ENCODE measurements at places on chromosomes 5 and 9.
A peak's percentile ranks its signal among the peaks of the same experiment; 100 is the strongest.

- DNase-seq = no peak
Observed at GRCh38 chr9:401223-401622, 186.6 kb downstream of the DOCK8 start.

- no peak for DNase-seq
Observed at GRCh38 chr9:75964427-75964826, 74.0 kb downstream of the PCSK5 start.

- no peak for DNase-seq
Observed at GRCh38 chr5:143041461-143041860, 271.3 kb downstream of the ARHGAP26 start.

GRCh38 chr9:129669141-129669718 is 3.8 kb downstream of the PRRX2 start:
- DNase-seq = no peak

- no peak for DNase-seq
Observed at GRCh38 chr5:1000329-1000728, 8.3 kb upstream of the NKD2 start.

- no peak for DNase-seq
Observed at GRCh38 chr5:26568316-26568715, 470.1 kb downstream of the CDH9 start.

DNA sequence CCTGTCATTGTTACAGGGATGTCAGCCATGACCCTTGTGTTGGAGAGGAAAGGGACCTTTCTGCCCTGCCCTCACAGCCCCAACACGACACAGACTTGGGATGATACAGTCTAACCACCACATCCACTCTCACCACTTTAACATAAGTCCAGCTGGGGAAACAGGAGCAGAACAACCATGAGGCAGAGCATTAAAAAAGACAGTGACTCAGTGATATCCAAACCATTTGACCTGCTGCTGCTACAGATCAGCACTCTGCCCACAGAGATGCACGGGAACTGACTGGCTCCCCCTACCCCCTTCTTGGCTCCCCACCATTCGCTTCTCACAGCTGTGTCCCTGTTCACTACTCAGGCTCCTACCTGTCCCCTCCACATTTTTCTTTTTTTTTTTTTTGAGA is 458.6 kb downstream of the ZNF608 start:
- no peak for DNase-seq

DNA sequence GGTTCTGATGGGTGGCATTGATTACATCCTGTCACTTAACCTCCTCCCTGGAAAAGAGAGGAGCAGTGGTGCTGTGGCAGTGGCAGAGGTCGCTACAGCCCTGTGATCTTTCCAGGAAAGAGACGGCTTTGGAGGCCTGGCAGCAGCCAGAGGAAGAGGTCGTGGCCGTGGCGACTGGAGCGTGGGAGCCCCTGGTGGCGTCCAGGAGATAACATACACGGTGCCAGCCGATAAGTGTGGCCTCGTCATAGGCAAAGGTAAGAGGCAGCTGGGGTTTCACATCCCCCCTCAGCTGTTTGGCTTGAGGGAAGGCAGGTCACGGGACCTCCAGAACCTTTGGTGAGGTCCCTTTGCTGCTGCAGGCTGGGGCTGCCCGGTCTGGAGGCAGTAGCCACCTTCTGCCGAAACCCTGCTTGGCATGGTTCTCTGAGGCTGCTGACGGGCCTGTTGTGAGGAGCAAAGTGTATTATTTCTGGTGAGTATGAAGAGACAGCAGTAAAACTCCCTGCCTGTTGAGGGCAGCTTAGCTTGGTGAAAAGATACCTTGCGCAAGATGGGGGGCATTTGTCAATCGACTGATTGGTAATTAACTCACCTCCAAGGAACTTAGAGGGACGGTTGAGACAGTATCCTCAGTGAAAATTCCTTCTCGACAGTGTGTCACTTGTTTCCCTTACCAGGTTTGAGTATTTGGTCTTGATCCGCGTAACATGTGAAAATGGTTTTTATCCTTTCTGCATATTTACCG is 38.0 kb upstream of the PRDM12 start:
- no peak for DNase-seq

- DNase-seq = peak; percentile 40
Observed at GRCh38 chr5:170266570-170267381, 30.8 kb downstream of the LCP2 start.

DNA sequence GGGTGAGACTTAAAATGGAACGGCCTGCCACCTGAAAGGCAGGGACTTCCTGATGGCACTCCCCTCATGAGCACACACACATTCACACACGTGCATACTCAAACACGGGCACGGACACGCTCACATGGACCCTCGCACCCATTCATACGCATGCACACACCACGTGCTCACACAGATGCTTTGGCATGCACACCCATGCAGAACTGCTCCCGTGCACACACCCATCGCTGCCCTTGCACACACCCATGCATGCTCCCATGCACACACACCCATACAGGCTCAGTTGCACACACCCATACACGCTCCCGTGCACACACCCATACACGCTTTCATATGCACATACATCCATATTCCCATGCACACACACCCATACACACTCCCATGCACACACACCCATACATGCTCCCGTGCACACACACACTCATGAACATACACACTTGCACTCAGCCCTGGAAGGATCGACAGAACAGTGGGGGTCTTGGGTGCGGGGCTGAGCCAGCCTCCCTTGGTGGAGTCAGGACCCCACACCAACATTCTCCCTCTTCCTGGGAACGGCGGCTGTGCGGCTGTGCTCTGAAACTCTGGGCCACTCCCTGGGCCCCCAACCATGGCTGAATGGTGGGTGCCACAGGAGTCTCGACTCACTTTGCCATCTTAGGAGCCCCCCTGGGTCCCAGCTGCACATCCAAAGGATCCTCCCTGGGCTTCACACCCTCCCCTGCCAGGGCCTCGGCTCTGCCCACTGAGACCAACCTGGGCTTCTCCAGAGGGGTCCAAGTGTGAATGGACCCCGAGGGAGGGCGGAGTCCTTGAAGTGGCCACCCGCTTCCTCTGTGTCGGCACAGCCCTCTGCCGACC is 115.2 kb downstream of the RXRA start:
- DNase-seq = no peak

- no peak for DNase-seq
Observed at GRCh38 chr5:111563031-111563822, 50.9 kb upstream of the STARD4 start.

- DNase-seq = no peak
Observed at GRCh38 chr9:104885818-104886709, 41.9 kb downstream of the ABCA1 start.
